BJ (cell line): ENCODE measurements at places on chromosomes 5 and 9.

DNA sequence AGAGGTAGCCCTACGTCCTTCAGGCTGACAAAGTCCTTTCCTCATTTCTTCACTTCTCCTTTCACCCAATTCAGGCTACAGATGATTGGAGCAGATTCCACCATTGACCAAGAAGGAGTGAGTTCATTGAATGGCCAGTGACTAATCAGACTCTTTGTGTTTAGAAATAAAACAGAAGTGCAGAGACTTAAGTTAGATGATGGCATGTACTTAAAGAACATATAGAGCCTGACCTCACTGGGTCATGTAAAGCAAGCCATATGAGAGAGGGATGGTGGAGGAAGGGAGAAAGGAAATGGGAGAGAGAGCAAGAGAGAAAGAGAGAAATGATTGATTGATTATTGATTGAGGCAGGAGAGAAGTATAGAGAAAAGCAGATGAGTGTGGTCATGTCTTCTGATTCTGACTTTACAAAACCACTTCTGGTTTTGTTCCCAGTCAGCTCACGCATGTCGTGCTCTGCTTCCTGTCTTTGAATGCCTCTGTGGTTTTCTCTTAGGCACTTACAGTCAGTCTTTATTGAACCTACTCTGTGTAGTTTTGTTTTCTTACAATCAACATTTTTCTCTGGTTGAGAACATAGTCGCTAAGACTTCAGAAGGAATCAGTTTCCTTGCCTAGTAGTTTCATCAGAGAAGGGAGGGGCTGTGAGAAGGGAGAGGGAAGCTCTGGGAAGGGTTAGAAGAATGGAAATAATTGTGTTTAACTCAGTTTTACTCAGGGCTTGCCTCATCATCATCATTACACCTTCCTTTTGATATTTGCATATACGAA is 149.2 kb upstream of the KLF9 start:
- peak; percentile 97 for DNase-seq

GRCh38 chr5:77437194-77437593 is 54.9 kb downstream of the WDR41 start:
- DNase-seq = no peak

DNA sequence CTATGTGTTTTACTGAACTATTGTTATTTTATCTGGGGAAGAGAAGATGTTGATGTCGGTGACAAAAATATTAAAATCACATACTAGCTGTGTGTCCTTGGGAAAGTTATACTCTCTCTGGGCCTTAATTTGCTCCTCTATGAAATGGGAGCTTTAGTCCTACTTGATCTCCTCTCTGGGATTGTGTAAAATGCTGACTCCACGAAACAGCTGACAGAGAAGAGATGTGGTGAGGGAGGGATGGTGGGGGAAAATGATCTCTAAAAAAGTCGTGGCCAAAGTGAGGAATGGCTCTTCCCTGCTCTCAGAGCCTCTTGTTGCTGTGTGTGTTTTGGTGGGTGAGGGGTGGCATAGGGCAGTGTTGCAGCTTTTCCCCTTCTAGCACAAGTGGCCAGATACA is 173.7 kb downstream of the MELK start:
- no peak for DNase-seq

GRCh38 chr9:106930477-106930876 is 67.5 kb downstream of the ZNF462 start:
- DNase-seq = no peak

- DNase-seq = no peak
Measured at GRCh38 chr9:73118286-73118685, 33.4 kb upstream of the ANXA1 start.

DNA sequence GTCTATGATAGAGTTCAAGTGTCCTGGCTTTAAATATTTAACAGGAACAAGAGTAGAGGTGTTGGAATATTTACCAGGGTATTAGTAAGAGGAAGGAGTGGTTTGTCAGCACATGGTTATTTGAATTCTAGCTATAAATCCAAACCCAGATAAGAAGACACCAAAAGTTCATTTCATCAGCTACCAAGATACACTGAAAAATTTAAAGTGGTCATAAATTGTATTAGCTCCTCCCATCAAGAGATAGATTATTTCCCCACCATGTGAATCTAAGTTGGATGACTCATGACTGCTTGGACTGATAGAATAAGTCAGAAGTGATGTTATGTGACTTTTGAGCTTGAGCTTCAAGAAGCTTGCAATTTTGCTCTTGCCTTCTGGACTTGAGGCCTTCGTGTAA is 72.1 kb upstream of the GRAMD2B start:
- DNase-seq = peak; percentile 79

- no peak for DNase-seq
Measured at GRCh38 chr5:103315455-103315854, 56.9 kb downstream of the MACIR start.

- peak; percentile 79 for DNase-seq
Measured at GRCh38 chr9:95822583-95823431, 52.7 kb upstream of the ERCC6L2 start.

- DNase-seq = peak; percentile 25
Measured at GRCh38 chr5:109830955-109831502, 141.3 kb downstream of the MAN2A1 start.

DNA sequence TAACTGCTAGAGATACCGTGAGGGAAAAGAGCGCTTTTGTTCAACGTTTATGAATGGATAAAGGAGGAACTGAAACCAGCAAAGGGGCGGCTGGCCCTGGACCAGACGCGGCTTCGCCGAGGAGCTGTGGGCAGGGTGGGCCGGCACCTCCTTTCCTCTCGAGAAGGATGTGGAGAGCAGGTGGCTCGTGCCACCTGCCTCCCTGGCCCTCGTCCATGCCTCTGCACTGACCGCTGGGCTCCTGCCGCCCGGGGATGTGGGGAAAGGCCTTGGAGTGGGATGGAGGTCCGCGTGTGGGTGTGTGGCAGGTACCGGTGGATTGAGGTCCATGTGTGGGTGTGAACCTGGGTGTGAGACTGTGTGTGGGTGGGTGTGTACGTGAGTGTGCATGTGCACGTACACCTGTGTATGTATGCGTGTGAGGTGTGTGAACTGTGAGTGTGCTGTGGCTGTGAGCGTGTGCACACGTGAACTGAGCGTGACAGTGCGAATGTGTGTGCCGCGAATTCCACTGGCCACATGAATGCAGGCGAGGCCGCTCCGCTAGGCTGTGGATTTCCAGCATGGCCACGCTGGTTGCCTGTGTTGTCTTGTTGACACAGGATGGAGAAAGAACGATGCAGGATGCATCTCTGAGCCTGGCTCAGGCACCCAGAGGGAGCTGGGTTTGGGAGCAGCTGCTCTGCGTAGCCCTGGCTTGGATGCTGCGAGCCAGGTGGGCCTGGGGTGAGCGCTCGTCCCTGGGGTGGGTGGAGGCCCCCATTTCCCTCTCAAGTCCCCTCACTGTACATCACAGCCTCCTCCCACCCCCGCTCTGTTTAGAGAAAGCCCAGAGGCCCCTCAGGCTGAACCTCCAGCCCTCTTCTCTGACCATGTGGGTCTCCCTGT is 4.4 kb upstream of the CEP72 start:
- no peak for DNase-seq

GRCh38 chr9:21505425-21506179 is 23.5 kb upstream of the IFNE start:
- no peak for DNase-seq

GRCh38 chr5:153883854-153884611 is 154.7 kb downstream of the FAM114A2 start:
- peak; percentile 90 for DNase-seq

DNA sequence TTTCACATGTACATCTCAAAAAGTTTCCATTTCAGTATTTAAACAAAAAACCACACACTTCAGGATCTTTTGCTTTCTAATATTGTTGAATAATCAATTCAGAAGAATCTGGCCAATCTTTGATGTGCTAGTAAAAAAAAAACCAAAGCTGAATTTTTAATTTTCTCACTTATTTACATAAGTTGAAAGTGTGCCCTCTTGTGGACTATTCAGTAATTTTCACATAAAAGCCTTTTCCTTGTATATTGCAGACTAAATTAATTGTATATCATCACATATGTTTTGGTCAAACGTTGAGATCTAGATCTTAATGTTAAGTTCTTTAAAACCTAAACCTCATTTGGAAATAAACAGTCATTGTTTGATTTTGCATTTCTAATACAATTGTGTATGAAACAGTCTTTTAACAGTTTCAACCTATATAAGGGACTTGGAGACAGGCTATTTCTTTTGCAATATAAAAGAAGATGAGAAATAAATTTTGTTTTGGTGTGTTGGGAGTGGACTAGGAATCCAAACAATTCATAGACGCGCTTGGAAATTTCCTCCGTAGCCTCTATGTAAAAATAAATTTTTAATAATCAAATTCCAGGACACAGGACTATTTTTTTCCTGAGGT is 68.1 kb downstream of the NIPBL start:
- DNase-seq = no peak
